ENCODE measurements at places on chromosomes 3 and 15.

DNA sequence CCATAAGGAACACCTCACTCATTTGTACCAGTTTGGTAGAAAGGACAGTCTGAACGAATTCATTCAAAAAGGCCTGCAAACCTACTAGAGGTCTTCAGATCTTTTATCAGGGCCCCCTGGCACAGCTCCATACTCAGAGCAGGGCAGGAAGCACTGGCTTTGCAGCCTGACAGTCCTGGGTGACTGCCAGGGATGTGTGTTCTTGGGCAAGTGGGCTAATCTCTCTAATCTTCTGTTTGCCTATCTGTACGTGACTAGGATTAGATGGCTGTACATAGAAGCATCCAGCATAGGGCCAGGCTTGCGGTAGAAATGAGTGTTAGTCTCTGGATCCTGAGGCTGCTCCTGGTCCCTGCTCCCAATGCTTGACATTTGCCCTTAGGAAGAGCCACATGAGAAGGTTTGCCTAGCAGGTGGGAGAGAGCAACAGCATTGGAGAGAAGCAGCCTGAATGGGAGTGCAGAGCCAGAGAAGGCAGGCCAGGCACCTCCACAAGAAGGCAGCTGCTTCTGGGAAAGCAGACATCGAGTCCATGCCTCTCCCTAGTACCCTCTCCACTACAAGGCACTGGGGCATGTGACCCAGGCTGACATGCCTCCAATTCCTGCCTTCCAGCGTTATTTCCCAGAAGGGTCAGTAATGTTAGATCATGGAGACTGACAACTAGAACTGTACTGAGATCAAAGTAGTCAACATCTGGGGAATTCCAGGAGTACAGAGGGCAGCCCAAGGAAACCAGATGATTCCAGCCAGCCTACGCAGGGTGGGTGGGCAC lies 1.0 kb upstream of the CXCR6 start:
- no peak for DNase-seq

GRCh38 chr3:126964950-126965349 lies 18.0 kb upstream of the PLXNA1 start:
- DNase-seq = no peak

DNA sequence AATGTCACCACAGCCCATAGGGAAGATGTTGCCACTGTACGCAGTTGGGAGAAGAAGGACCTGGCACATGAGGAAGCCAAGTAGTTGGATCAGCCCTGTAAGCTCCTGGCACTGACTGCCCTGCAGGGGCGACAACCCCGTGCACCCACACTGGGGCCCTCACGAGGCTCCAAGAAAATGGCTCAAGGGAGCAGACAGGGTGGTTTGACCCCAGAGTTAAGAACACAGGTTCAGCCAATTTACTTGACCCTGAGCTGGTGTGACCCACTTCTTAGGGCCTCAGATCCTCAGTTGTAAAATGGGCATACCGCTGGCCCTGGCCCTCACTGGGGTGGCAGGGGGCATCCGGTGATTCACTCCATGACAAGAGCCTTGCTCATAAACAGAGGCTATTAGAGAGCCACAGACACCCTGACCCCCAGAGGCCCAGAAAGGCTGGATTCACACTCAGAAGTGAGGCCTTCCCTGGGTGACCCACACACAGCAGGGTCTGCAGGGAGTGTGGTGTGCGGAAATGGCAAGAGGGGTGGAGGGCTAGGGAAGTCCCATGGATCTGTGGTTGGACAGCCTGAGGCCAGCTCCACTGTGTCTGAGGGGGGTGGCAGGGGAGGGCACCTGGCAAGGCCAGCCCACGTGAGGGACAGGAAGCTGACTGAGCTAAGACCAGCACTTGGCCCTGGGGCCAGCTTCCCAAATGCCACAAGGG lies 1.7 kb upstream of the HHATL start:
- no peak for DNase-seq

GRCh38 chr15:78232951-78233350 lies 1.4 kb downstream of the ACSBG1 start:
- DNase-seq = no peak

GRCh38 chr15:73052653-73053397 lies 562 bp downstream of the NEO1 start:
- peak; percentile 55 for DNase-seq

DNA sequence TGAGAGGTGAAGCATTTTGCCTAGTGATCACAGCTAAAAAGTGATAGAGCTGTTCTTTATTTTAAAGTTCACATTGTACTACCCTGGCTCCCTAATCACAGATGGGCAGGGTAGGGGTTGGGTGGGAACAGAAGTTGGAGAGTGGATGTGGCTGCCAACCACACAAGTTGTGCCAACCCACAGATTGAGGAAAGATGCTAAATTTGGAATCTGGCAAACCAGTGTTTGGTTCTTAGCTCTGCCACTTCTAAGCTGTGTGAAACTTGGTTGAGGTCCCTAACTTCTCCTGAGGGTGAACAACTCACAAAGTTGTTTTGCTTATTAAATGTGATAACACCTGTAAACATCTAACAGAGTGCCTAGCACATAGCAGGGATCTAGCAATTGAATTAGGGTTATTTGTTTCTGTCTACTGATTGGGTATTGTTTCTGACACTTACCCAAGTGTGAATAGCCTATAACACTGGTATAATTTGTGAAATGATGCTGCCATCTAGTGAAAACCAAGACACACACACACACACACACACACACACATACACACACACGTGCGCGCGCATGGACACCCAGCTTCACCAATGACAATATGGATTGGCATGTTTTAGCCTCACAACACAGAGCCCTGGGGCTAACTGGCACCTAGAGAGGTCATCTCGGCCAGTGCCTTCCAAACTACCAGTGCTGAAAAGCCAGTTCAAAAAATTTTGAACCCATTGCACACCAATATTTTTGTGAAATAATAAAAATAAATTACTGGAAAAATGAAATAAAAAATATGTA lies 25.3 kb downstream of the ADGRG7 start:
- no peak for DNase-seq

GRCh38 chr3:124664804-124665203 lies 65.4 kb upstream of the UMPS start:
- no peak for DNase-seq

DNA sequence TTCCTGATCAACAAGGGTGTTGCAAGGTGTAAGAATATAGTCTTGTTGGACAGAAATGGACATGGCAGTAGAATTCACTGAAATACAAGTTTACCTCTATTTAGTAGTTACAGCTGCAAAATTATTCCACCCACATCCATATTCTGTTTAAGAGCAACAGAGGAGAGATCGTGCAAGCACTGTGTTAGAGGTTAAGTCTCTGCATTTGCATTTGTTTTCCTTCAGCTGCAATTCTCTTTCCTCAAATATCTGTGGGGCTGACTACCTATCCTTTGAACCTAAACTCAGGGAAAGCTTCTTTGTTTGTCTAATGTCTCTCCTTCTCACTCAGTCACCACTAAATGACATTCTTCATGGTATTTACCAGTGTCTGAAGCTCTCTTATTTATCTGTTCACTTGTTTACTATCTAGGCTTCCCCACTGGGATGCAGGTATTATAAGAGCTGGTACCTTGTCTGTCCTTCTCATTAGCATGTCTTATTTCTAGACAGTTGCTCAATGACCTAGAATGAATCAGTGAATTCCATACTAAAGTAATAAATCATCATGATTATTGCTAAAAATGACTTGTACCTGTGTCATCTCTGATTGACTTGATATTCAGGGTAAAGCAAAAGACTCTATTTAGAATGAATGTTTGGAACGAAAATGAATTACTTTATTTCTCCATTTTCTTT lies 175.3 kb upstream of the FEZF2 start:
- no peak for DNase-seq

- DNase-seq = no peak
These were observed 46.9 kb upstream of the COL6A6 start for GRCh38 chr3:130470126-130470525.

GRCh38 chr3:8900869-8901268 lies 62.4 kb downstream of the RAD18 start:
- DNase-seq = no peak

DNA sequence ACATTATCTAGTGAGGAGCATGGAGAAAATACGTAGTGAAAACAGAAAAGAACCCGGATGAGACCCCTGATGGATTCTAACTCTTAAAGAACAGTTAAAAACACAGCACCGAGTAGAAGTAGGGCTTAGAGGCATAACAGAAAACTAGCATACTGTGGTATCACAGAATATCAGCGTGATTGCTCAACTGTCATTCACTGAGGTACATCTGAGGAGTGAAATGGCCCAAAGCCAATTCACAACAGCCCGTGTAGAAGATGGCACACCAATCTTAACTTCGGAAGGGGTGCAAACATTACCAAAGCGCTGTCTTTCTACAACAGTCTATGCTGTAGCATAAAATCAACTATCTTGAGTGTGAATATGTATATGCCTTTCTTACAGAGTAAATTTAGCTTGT lies 1.8 kb downstream of the CLASP2 start:
- DNase-seq = no peak

- no peak for DNase-seq
These were observed 189.4 kb upstream of the CHRM5 start for GRCh38 chr15:33778852-33779251.

Data from GM03348 (cell line).